CD4-positive, alpha-beta T cell treated with Interleukin-6 at 100 ng/mL for 8 hours (primary cell): ENCODE measurements at places on chromosomes 16 and 17.

GRCh38 chr16:6946802-6947201, 385.8 kb upstream of the RBFOX1 start:
- no peak for DNase-seq

DNA sequence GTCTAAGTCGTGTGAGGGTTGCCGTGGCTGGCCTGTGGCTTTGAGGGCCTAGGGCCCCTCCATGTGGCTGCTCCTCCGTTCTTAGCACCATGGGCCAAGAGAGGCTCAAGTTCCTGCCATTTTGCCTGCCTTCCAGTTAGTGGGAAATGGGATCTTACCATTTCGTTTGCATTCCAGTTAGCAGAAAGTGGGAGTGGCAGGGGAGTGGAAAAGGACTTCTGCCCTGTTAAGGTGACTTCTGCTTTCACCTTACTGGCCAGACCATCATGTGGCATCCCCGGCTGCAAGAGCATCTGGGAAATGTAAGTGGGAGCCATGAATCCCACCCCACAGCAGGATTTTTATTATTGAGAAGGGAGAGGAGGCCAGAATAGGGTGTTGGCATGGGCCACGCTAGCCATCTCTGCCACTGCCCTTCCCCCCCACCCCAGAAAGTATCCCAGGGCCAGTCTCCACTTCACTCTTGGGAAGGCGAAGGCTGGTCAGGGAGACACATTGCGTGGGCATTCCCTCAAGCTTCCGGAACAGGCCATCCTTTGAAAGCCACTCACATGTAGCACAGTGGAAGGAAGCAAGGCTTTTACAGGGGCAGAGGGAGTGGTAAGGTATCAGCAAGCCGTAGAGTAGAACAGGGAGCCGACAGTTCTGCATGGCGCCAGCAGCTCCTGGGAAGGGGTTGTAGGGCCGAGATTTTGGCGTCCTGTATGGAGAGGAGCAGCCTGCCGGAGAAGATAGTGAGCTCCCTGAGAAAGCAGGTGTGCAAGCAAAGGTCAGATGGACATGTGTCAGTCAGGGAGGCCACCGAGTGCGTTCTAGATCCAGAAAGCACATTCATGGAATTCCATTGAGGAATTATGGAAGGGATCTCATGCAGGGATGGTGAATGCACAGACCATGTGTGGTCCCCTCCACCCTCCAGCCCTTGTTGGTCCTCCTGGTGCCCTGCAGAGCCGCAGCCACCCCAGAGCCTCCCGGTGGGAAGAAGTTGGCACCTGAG, 33.4 kb downstream of the CMIP start:
- DNase-seq = no peak

DNA sequence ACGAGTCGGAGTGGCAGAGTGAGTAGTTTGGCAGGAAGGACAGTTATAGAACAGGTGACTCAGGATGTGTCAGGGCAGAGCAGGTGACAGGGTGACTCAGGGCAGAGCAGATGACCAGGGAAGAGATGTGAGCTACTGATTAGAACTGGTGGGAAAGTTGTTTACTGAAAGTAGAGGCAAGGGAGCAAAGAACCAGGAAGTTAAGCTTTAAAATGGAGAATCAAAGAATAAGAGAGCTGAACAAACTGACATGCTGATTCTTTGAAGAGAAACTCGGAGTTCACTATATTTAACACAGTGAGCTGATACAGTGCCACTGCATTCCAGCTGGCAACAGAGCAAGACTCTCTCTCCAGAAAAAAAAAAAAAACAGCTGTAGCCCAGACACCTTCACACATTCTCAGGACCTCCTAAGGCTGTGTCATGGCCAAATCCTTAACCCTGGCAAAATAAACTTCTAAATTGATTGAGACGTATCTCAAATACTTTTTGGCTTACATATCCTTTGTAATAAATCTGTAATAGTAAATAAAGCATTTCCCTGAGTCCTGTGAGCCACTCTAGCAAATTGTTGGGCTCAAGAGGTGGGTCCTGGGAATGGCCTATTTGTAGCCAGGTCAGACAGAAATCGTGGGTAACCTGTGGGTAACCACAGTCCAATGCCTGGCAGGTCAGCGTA, 12.3 kb upstream of the UBE2I start:
- no peak for DNase-seq

- no peak for DNase-seq
Measured at GRCh38 chr17:73387746-73388577, 76.2 kb upstream of the CDC42EP4 start.

GRCh38 chr16:1398826-1399581, 15.5 kb downstream of the UNKL start:
- DNase-seq = no peak

GRCh38 chr16:66295761-66296546, 70.5 kb upstream of the CDH5 start:
- DNase-seq = no peak

- no peak for DNase-seq
Measured at GRCh38 chr16:16001596-16002255, 52.3 kb downstream of the ABCC1 start.

DNA sequence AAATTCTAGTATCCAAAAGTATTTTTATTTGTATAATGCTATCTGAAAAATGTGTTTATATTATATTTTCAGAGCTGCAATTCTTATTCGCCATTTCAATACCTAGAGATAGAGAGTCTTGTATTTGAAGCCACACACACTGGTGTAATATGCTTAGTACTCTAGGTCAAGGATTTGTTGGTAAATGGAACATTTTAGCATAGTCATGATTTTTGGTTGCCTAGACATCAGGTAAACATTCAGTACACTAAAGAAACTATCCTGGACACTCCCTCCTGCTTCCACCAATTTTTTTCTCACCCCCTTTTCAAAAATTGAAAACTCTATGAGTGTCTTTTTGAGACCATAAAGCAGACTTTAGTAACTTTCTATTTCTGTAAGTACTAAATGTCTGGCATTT, 20.8 kb downstream of the ABHD15 start:
- no peak for DNase-seq

- no peak for DNase-seq
Measured at GRCh38 chr16:75005697-75006096, 6.9 kb downstream of the ZNRF1 start.
